ENCODE measurements at places on chromosomes 3 and 15. TPM values are rescaled to one million over a fixed set of nuclear protein-coding genes. Genes with fewer than 3 reads are reported as not detected.

CNTN6 gene
- total RNA-seq, result 1.3 TPM

RYR3 gene
- under 0.01 TPM for total RNA-seq

ADGRG7 gene
- not detected for total RNA-seq

P2RY14 gene
- total RNA-seq, result 0.41 TPM

TRPM1 gene
- not detected for total RNA-seq

CRYGS gene
- 1.3 TPM for total RNA-seq

CD200 gene
- 3.3 TPM for total RNA-seq

MAP1A gene
- total RNA-seq, result 108 TPM

HYAL1 gene
- 0.90 TPM for total RNA-seq

RARB gene
- 3.1 TPM for total RNA-seq

KIAA1143 gene
- 33.1 TPM for total RNA-seq

C3orf18 gene
- 13.3 TPM for total RNA-seq

FILIP1L gene
- 34.3 TPM for total RNA-seq

COMMD4 gene
- total RNA-seq, result 54.1 TPM

LRRC2 gene
- 10.1 TPM for total RNA-seq

EXOG gene
- 39.6 TPM for total RNA-seq

FES gene
- 19.0 TPM for total RNA-seq

RTP1 gene
- total RNA-seq, result not detected

SPINT1 gene
- not detected for total RNA-seq

CLDN1 gene
- total RNA-seq, result 0.18 TPM

GOLGA8N gene
- 5.7 TPM for total RNA-seq

DCBLD2 gene
- 370 TPM for total RNA-seq

A4GNT gene
- not detected for total RNA-seq

FHIT gene
- total RNA-seq, result 1.5 TPM

ZNF385D gene
- total RNA-seq, result 11.5 TPM

RPL39L gene
- total RNA-seq, result 33.8 TPM

PLXNA1 gene
- 38.4 TPM for total RNA-seq

C3orf52 gene
- total RNA-seq, result 10.7 TPM

SLC30A4 gene
- 15.3 TPM for total RNA-seq

SPSB4 gene
- total RNA-seq, result not detected

HTR3E gene
- total RNA-seq, result not detected

HRH1 gene
- total RNA-seq, result 20.6 TPM

SLC24A5 gene
- not detected for total RNA-seq

HTD2 gene
- total RNA-seq, result 8.5 TPM

FGF7 gene
- total RNA-seq, result 97.7 TPM
